ENCODE measurements at places on chromosomes 6 and 20. TPM values are rescaled to one million over a fixed set of nuclear protein-coding genes. Genes with fewer than 3 reads are reported as not detected.

The GMEB2 gene
- total RNA-seq: 14.7 TPM

The RBL1 gene
- total RNA-seq: 2.5 TPM

The OPN5 gene
- not detected for total RNA-seq

The PACSIN1 gene
- 0.14 TPM for total RNA-seq

The FILIP1 gene
- 23.4 TPM for total RNA-seq

The IP6K3 gene
- 0.56 TPM for total RNA-seq

The FKBP1C gene
- total RNA-seq: not detected

The PRDM13 gene
- total RNA-seq: not detected

The SLC22A1 gene
- total RNA-seq: 1.6 TPM

- DNase-seq: no peak
These were observed 78.1 kb downstream of the CBFA2T2 start for GRCh38 chr20:33567949-33568348.

- DNase-seq: no peak
These were observed 86.7 kb downstream of the SLX4IP start for GRCh38 chr20:10521836-10522235.

DNA sequence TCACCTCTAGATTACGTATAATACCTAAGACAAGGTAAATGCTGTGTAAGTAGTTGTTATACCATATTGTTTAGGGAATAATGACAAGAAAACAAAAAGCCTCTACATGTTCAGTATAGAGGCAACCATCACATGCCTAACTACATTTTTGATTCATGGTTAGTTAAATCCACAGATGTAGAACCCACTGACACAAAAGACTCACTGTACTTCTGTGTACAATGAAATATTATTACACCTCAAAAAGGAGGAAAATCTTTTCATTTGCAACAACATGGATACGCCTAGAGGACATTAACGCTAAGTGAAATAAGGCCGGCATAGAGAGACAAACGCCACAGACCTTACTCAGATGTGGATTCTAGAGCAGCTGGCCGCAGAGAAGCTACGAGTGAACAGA, 50.5 kb downstream of the NINL start:
- DNase-seq: no peak

- DNase-seq: no peak
These were observed 122.6 kb downstream of the HIVEP2 start for GRCh38 chr6:142822383-142822782.

GRCh38 chr20:38501858-38502436, 29.3 kb downstream of the RALGAPB start:
- no peak for DNase-seq

DNA sequence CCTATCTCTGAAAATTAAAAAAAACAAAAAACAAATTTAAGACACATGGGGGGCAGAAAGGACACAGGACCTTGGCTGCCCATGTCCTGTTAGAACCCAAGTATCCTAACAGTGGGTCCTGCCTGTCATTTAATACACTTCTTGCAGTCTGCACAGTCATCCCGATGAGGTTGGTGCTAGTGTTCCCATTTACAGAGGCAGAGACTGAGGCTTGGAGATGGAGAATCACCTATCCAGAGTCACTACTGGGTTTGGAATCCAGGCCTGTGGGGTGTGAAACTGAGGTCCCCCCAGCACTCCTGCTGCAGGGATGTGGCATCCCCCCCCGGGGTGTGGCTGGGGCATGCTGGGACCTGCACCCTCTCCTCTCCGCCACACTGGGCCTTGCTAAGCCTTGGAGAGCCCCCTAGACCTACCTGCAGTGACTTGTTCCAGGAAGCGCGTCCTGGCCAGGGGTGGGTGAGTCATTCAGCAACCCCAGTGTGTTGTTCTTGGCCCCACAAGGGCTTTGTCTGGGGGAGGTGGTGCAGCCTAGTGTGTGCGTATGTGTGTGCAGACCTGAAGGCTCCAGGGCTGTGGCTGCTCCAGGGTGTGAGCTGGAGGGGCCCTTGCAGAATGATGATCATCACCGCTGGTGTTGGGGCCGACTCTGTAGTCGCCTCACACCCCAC, 49.7 kb downstream of the BCAS4 start:
- DNase-seq: peak; percentile 56

DNA sequence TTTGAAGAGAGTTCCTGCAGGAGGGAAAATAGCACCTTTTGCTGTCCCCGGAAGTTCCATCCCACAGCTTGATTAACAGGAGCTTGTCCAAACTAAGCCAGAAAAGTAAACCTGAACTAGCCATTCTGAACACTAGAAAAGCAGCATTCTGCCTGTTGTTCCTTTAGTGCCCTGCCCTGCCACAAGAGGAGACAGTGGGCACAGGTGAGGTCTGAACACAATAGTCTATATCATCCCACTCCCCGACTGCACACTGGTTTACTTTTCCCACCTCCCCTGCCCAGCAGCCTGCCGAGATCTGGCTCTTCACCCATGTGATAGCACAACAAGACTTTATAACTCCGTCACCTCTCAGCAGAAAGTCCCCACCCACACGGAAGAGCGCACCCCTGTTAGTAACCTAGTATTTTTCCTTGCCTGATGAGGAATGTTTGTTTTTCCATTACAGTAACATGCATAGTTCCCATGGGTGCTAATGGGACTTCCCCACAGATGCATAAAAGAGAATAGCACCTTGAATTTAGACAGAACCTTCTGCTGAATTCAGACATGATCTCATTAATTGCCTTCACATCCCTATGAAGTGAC, 59.7 kb downstream of the TFAP2A start:
- no peak for DNase-seq

DNA sequence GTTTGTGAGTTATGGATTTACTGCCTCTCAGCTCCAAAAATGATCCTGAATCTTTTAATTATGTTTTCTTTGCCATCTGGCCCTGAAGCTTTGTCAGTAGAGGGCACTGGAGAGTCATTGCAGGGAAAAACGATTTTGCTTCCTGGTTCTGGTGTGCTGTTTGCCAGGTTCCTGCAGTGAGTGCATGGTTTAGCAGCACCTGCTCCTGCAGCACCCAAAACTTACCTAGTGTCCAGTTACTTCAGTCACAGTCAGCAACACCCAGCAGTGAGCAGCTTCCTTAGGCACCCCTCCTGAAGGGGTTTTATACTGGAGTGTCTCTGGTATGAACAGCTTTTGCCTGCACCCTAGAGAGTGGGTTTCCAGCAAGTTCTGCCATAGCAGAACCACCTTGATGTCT, 6.0 kb upstream of the TRIM26 start:
- DNase-seq: no peak

GRCh38 chr6:3520281-3521230, 63.7 kb upstream of the SLC22A23 start:
- no peak for DNase-seq

All from thoracic aorta (tissue), 2 donors.